ENCODE measurements at places on chromosomes 7 and 10. TPM values are rescaled to one million over a fixed set of nuclear protein-coding genes. Genes with fewer than 3 reads are reported as not detected.

Gene EPHA1
- 0.42 TPM for polyA plus RNA-seq

Gene PRLHR
- not detected for polyA plus RNA-seq

Gene CFAP43
- polyA plus RNA-seq, result 1.2 TPM

Gene ARHGEF5
- polyA plus RNA-seq, result 6.1 TPM
